ENCODE measurements at places on chromosomes 16 and 17.

DNA sequence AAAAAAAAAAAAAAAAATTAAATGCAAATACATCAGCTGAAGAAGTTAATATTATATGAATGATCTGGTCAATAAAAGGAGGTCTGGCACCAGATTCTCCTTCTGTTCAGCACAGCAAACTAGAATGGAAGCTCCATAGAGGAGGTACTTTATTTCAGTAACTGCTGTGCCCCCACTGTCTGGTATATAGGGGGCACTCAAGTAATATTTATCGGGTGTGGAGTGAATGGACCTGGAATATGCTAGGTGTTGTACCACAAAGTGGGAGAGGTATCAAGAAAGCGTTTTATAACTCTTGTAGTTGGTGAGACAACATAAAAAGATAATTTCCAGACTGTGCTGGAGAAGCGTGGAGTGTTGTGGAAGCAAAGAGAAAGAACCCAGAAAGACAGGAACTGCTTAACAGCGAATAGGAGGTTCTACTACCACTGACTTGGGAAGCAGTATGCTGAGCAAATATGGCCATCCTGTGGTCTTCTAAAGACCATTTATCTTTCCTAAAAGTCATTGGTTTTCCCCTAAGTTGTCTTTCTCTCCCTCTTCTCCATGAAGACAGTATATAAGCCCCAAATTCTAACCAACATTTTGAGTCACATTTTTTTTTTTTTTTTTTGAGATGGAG, 12.2 kb upstream of the PRKCA start:
- no peak for DNase-seq

- no peak for DNase-seq
Measured at GRCh38 chr17:6096201-6097004, 26.2 kb downstream of the WSCD1 start.

DNA sequence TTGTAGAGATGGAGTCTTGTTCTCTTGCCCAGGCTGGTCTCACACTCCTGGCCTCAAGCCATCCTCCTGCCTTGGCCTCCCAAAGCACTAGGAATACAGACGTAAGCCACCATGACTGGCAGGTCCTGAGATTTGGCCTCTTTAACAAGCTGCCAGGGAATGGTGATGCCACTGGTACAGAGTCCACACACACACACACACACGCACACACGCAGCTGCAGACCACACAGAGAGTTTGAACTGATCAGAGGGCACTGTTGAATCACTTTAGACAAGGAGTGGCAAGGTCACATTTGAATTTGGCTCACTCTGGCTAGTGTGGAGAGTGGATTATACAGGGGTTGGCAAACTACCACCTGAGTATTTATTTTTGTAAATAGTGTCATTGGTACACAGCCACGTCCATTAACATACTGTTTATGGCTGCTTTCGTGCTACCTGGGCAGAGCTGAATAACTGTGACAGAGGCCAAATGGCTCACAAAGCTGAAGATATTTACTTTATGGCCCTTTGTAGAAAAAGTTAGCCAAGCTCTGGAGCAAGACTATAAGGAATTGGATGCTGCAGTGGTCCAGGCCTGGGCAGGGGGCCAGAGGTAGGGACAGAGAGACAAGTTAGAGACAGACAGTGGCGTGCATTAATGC, 9.9 kb downstream of the ITPRIPL2 start:
- no peak for DNase-seq

GRCh38 chr16:72073560-72074230, 10.7 kb downstream of the HPR start:
- DNase-seq = no peak

GRCh38 chr17:74892974-74893911, at the start of gene FADS6:
FADS6 (minus strand) TSS chr17:74893633; CDS start chr17:74893595, 38 bp downstream.
- no peak for DNase-seq

- DNase-seq = no peak
Measured at GRCh38 chr16:72832621-72833248, 215.2 kb downstream of the ZFHX3 start.

- no peak for DNase-seq
Measured at GRCh38 chr16:7742626-7743025, 410.0 kb downstream of the RBFOX1 start.

GRCh38 chr16:86380030-86380429, 130.3 kb upstream of the FOXF1 start:
- DNase-seq = no peak

GRCh38 chr17:2545393-2545792, 33.7 kb upstream of the METTL16 start:
- no peak for DNase-seq

DNA sequence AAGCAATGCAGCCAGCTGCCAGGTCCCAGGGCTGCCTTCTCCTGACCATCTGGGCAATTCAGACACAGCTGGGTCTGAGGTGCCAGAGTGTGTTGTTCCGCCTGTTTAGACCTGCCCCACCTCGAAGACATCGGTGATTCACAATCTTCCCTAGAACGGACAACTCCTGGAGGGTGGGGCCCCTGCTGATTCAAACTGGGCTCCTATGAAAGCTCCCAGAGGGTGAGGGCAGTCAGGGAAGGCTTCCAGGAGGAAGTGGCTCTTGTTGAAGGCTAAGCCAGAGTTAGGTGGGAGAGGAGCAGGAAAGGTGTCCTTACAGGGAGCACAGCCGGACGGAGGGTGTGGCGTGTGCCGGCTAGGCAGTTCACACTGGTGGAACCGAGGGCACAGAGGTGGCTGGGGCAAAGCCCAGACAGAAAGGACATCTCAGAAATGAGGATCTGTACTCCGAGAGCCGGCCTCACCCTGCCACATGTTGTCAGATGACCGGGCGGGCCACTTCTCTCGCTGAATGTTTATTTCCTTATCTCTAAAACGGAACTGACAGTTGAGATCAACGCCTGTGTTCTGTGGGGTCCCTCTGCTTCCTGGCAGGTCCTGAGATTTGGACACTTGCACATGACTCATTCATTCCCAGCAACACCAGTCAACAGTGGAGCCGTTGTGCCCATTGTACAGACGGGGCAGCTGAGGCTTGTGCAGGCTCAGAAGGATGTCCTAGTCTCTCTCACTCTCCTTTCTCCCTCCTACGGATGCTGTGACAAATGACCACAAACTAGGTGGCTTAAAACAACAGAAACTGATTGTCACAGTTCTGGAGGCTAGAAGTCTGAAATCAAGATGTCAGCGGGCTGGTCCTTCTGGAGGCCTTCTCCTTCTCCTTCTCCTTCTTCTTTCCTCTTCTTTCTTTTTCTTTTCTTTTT, 26.9 kb upstream of the LITAF start:
- no peak for DNase-seq

- DNase-seq = no peak
Measured at GRCh38 chr17:44002141-44002848, 2.1 kb upstream of the NAGS start.

DNA sequence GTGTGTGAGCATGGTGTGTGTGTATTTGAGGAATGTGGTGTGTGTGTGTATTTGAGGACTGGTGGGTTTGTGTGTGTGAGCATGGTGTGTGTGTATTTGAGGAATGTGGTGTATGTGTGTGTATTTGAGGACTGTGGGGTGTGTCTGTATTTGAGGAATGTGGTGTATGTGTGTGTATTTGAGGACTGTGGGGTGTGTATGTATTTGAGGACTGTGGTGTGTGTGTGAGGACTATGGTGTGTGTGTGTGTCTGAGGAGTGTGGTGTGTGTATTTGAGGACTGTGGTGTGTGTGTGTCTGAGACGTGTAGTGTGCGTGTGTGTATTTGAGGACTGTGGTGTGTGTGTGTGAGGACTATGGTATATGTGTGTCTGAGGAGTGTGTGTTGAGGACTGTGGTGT, 18.0 kb upstream of the CACNG1 start:
- DNase-seq = no peak

- no peak for DNase-seq
Measured at GRCh38 chr17:39955726-39956225, 7.0 kb upstream of the GSDMA start.

DNA sequence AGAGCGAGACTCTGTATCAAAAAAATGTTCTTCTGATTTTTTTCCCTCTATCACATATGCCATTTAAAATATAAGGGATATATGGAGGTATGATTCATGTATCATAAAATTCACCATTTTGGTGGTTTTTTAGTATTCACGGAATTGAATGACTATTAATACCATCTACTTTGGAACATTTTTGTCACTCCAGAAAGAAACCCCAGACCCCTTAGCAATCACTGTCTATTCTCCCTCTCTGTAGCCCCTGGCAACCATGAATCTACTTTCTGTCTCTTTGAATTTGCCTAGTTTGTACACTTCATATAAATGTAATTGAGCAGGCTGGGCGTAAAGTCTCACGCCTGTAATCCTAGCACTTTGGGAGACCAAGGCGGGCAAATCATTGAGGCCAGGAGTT, 75.9 kb downstream of the PRKCA start:
- DNase-seq = no peak

DNA sequence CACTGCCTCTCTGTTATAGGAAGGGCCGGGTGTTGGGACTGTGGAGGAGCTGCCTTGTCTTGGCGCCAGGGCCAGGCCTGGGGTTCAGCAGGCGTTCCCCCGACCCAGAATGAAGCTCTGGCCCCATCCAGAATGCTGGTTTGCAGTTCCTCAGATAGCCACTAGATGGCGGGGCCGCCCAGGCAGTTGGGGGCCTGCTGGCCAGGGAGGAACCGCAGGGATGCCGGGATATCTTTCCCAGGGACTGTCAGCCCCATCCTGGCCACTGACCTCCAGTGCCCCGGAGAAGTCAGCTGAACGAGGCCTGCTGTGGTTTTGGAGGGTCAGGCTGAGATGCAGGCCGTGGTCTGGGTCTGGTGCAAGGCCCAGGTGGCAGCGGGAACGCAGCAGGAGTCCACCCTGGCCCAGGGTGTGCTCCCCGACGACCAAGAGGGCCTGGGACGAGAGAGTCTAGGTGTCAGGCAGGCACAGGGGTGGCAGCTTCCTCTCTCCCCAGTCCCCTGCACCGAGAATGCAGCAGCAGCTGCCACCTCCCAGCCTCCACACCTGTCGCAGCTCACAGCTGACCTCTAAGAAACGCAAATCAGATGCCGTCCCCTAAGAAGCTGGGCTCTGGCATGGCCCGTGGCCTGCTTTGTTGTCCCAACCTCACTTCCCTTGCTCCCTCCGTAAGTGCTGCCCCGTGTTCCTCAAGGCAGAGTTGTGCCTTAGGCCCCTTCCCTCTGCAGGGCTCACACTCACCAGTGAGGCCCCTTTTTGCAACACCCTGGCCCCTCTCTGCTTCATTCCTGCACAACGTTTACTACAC, 51.2 kb downstream of the RMI2 start:
- no peak for DNase-seq

GRCh38 chr17:43368740-43369506, 29.9 kb upstream of the ARL4D start:
- DNase-seq = no peak

DNA sequence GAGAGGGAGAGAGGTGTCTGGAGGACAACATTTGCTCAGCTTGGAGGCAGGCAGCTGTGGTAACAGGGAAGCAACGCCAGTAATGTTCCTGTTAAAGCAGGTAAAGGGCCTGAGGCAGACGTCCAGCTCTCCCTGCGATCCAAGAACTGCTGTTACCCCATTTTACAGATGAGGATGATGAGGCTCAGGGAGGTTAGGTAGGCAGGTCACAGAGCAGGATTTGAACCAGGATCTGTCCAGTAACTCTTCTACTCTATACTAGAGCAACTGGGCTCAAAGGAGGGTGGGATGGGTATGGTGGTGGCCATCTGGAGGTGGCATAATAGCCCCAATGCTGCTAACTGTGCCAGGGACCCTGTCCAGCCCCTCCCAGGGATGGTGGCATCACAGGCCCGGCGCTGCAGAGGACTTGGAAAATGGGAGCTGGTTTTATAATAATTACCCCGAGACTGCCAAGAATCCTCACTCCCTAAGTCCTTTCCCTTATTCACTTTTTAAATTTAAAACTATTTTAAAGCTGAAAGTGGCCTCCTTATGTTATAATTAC, 12.0 kb downstream of the CA7 start:
- no peak for DNase-seq

DNA sequence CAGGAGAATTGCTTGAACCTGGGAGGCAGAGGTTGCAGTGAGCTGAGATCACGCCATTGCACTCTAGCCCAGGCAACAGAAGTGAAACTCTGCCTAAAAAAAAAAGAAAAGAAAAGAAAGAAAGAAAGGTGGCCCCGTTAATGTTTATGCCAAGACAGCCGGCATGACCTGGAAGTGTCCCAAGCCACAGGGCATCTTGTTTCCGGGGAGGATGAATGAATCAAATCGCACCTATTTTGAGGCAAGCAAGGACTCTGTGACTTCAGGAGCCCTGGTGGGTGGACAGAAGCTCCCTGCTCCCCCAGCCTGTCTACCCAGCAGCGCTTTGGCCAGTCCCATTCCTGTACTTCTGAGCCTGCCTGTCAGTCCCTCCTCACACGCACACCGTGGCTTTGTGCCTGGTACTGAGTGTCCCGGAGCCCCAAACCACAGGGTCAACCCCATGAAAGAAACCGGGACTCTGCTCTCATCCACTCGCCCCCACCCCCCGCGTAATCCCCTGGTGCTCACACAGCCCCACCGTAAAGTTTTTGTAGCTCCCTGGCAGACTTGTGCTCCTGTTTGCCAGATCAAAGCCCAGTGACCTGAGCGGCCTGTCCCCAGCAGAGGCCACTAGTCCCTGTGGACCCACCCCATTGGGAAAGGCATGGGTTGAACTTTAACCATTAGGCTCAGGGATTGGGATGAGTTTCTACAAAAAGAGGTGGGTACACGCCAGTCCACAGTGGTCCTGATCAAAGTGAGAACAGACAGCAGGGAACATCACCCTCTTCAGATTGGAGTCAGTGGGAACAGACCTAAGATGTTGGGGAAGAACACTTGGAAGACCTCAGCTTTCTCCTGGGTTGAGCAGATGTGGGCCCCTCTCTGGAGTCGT, 19.3 kb downstream of the CD2BP2 start:
- no peak for DNase-seq

GRCh38 chr17:63950940-63951907, 19.1 kb upstream of the CD79B start:
- DNase-seq = no peak

DNA sequence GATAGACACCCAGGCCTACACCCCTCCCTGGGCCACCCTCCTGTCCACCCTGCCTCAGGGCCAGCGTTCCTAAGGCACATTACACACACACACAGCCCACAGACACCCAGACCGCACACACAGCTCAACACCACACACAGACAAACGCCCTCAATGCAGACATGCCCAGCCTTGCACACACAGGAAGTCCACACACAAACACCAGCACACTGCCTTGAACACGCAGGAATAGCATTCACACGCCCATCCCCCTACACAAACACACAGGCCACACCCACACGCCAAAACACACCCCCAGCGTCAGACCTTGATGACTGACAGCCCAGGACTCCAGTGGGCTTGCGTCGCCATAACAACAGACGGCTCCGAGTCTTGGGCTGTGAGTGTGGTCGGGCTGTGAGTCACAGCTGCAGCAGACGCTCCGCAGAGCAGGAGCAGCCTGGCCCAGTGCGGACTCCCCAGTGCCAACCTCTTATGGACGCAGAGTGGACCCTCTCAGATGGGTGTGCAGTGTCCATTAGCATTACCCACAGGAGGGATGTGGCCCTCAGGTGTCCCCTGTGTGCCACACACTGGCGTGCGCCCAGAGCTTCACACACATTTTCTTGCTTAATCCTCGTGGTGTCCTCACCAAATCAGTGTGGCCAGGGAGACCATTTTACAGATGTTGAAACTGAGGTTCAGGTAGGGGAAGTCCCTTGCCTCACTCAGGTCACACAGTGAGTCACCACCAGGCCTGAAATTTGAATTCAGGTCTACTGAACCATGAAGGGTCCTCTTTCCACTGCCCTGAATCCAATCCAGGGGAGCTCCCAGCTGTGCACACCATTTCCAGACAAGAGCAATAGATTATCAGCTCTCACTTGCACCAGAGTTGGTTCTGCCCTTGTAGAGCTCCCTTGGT, 17.8 kb upstream of the RAI1 start:
- no peak for DNase-seq

GRCh38 chr17:78959803-78960202, 19.9 kb downstream of the LGALS3BP start:
- no peak for DNase-seq

Data from SK-N-MC (cell line).